Activated naive CD4-positive, alpha-beta T cell (primary cell): ENCODE measurements at places on chromosomes 1 and 21.

DNA sequence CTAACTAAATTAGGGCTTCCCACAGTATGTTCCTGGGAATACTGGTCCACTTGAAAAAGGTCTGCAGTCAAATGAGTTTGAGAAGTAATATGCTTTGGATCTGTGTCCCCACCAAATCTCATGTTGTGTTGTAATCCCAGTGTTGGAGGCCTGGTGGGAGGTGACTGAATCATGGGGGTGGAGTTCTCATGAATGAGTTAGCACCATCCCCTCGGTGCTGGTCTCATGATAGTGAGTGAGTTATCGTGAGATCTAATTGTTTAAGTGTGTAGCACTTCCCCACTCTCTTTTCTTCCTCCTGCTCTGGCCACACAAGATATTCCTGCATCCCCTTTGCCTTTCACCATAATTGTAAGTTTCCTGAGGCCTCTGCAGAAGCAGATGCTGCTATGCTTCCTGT lies 16.9 kb upstream of the DMRTB1 start:
- no peak for DNase-seq

GRCh38 chr1:229570891-229571516 lies 12.5 kb upstream of the ABCB10 start:
- no peak for DNase-seq

- no peak for DNase-seq
Measured at GRCh38 chr21:27590271-27590670, 623.4 kb upstream of the ADAMTS5 start.

DNA sequence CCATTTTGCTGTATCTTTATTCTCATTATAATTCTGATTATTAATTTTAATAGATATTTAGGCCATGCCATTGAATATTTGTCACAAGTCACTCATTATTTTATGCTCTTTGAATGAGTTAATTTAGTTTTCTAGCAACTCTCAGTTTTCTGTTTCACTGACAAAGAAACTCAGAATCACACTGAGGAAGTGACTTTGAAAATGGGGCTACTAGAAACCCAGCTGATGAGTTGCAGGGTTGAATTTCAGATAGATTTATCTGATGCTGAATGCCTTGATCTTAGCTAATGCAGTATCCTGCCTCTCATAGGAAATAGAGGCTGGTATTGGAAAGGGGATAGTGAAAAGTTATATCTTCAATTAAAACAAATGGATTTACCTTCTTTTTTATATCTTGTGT lies 67.4 kb upstream of the PLA2G4A start:
- no peak for DNase-seq

- DNase-seq: no peak
Measured at GRCh38 chr21:43758811-43759210, 17.3 kb downstream of the CSTB start.

DNA sequence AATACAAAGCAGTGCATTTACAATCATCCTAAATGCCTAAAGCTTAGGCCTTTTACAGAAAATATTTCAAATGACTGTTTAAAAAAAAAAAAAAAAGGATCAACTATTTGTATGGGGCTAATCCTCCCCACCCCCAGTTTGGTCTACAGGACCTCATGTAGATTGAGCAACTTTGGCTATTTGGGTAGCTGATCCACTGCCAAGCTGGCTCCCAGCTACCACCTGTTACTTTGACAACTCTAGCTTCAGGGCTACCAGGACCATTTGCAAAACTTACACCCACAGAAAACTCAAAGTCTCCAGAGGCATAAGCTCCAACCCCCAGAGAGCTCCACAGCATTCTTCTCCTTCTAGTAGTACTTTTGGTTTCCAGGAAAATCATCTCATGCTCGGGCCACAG lies 29.4 kb downstream of the JAK1 start:
- DNase-seq: no peak

DNA sequence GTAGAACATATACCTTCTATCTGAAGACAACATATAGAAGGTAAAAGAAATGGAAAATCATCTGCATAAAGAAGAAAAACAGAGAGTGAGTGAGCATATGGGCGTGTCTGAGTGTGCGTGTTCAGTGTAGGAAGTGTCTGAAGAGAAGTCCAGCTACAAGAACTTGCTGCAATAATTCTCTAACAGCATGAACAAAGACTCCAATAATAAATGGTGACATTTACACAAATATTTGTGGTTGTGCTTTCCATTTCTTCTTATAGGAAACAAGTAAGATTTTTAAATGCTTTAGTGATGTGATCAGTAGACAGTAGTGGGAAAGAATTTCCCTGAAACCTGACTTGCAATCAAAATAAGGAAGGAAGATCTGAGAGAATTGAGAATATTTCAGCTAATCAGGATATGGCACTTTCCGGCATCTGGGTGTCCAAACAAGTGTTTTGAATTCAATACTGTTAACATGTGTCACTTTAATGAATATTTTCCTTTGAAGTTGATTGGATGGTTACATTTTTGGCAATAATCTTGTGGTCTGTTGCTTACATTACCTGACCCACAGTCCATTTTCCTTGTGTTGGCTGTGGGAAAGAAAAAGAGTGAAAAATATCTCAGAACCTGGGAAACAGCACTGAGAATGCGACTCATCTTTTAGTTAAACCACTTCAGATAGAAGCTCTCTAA lies 154.0 kb downstream of the TGFB2 start:
- DNase-seq: no peak

- no peak for DNase-seq
Measured at GRCh38 chr1:156146769-156147405, 6.5 kb upstream of the SEMA4A start.

DNA sequence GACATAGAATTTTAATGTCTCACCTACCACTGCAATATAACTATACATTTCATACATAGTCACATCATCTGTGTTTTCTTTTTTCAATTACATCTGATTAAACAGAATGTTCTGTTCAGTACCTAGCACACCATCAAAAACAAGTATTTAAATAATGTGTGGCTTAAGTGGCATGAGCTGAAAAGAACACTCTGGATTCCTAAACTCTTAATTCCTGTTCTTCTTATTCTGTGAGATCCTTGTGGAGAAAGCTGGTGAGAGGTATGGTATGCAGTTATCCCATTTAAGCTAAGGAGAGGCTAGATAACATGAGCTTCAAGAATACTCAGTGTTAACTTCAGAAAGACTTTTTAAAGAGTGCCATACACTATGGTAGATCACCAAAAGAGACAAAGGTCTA lies 5.5 kb downstream of the TP53BP2 start:
- DNase-seq: no peak

DNA sequence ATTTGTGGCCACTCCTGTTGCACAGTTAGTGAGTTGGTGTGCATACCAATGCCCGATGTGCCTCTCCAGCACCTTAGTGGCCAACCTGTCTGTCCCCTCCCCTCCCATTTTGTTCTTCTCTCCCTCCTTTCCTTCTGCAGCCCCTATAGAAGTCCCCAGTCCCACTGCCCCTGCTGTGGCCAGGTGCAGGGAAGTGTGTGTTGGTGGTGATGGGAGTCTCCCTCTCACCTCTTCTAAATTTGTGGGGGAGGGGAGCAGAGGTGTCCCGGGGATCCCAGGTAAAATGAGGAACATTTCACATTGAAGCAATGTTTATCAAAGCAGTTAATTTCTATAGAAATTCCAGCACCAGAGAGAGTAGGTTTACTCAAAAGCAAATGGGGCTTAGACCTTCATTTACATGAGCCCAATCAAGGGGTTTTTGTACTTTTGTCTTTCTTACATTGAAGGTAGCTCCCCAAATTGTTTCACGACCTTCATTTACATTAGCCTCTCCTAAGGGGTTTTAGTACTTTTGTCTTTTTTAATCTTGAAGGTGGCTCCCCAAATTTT lies 3.0 kb upstream of the C1orf21 start:
- DNase-seq: no peak

GRCh38 chr21:43654806-43655489 lies 4.3 kb downstream of the HSF2BP start:
- no peak for DNase-seq

GRCh38 chr1:150890033-150890416 lies 3.1 kb downstream of the CTXND2 start:
- DNase-seq: no peak

DNA sequence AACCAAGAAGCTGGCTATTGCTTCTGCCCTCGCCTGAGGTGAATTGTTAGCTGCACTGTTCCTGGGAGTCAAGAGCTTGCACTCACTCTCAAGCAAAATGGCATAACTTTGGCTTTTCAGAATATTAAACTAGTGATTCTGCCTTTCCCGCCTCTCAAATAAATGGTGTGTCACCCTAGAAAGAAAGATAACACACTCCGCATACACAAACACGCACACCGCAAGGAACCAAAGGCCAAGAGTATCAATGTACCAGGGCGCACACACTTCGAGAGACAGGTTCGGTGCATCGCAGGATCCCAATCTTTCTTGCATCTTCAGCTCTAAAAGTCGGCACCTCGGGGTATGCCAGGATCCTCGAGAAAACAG lies 470 bp upstream of the RTCA start:
- peak; percentile 18 for DNase-seq

DNA sequence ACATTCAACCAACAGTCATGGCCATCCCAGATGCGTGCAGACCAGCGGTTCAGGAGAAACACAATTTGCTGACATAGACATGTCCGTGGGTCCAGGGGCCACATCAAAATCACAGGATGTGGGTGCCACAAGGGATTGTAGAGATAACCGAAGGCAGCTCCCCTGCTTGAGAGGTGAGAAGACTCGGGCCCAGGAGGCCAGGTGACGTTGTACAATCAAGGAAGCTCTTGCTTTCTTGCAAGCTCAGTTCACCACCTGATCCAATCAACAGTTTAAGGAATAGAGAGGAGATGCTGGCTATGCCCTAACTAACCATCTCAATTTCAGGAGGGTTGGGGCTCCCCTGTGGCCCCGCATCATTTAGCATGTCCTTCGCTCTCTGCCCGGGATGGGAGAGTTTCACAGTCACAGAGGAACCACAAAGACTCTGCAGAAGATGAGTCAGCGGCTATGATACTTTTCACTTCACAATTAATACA lies 19.5 kb downstream of the UBASH3A start:
- DNase-seq: no peak

- DNase-seq: no peak
Measured at GRCh38 chr1:66349242-66349641, 184.7 kb upstream of the SGIP1 start.

- DNase-seq: no peak
Measured at GRCh38 chr1:207754974-207755700, 3.3 kb downstream of the CD46 start.

DNA sequence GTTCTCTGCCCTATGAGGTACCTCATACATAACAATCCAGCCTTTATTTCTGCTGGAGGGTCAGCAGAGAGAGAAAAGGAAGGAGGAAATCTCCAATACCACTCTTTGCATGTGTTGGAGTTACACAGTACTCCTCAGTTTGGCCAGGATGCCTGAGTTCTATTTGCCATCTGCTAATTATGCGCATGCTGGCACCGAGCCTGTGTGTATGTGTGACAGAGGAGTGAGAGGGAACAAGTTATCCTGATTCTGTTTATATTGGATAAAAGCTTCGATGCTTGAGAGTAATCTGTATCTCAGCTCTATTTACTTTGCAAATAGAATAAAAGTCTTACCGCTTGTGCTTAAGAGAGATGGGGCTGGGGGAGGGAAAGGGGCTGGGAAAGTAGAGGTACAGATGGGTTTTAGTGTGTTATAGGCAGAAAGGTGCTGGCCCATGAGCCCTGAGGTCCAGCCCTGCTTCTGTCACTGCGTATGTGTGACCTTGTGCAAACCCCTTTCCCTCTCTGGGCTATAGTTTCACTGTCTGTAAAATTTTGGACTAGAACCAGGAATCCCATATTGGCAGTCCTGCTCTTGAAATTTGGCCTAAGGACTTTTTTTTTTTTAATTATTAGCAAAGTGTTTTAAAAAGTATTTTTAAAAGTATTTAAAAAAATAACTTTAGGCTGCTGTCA lies 54.5 kb upstream of the PLXNA2 start:
- no peak for DNase-seq

DNA sequence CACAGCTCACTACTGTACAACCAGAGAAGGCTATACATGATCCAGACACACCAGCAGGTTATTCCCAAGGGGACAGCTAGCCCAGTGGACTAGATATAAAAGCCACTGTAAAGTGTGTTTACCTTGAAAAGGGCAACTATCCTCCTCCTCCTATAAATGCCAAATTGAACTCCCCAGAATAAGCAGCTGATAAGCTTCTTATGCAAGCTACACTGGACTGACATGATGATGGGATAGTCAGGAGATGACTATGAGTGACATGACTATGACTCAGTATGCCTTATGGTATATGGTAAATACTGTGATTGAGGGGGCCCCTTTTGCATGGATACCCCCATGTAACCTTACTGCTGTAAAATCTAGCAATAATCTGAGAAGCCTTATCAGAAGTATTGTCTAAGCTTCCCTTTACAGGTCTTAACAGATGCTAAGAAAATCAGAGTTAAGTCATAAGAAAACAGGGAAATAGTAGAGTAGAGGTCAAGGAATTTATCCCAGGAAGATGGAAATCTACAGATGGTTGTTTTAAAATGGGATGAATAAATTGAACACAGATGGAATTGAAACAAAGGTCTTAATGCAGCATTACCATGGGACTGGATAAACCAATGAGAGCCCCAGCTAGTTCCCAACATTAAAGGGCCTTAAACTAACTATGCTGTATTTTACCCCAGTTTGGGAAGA lies 55.8 kb downstream of the TRIM33 start:
- DNase-seq: no peak

DNA sequence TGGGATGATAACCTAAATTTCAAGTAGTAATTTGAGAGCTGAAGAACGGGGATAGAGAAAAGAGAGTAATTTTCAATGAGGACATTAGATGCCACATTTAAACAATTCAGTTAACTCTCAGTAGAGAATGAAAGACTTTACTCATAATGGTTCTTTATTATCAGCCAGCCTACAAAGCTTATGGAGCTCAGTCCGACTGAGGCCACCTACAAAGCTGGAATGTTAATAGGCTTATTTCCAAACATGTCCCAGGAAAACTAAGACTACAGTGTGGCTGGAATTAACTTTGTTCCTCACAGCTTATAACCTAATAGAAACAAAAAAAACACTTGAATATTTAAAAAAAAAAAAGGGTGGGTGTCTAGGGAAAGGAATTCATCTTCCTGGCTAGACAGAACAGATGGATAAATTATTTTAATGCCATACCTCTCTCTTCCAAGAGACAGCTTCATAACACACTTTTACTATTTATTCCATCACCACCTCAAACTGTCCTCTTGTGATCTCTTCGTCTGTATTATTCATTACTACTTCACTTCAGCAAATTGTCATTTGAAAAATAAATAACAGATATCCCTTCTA lies 9.8 kb downstream of the SLC19A2 start:
- no peak for DNase-seq

GRCh38 chr1:44076066-44076465 lies 42.6 kb upstream of the KLF17 start:
- DNase-seq: no peak

DNA sequence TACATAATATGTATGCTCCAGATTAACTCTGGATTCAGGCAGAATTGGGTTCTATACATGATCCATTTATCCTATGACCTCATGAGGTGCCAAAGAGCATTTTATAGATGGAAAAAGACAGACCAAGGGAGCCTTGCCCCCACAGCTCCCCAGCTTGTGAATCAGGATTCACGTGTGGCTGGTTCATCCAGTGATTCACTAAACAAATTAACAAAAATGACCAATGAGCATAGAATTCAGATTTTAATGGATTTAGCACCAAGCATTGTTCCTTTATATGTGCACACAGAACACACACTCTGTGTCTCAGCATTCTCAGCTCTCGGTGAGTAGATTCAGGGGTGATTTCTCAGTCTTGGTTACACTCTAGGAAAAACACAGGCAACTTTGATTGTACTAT lies 51.7 kb upstream of the BARHL2 start:
- DNase-seq: no peak
